ENCODE measurements at places on chromosomes 4 and X.

- DNase-seq: no peak
These were observed 403.1 kb downstream of the PDGFC start for GRCh38 chr4:156568484-156568883.

DNA sequence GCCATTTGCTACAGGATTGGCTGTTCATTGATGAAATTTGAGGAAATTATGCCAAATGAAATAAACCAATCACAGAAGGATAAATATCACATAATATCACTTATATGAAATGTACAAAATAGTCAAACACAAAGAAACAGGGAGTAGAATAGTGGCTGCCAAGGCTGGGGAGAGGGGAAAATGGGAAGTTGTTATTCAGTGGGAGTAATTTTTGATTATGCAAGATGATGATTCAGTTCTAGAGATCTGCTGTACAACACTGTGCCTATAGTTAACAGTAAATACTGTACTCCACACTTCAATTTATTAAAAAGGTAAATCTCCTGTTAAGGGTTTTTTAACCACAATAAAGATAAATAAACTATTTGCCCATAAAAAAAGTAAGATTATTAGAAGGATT is 101.1 kb downstream of the TMA16 start:
- no peak for DNase-seq

DNA sequence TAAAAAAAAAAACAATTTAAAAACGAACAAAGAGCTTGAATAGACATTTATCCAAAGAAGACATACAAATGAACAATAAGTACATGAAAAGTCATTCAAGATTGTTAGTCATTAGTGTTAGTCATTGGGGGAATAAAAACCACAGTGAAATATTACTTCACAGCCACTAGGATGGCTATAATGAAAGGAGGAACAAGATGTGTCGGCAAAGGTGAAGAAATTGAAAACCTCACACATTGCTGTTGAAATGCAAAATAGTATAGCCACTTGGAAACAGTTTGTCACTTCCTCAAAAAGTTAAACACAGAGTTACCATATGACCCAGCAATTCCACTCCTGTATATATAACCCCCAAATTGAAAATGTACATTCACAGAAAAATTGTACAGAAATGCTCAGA is 45.2 kb upstream of the SLC39A8 start:
- DNase-seq: no peak

GRCh38 chr4:34196375-34196774 is 2047.9 kb downstream of the ARAP2 start:
- no peak for DNase-seq

DNA sequence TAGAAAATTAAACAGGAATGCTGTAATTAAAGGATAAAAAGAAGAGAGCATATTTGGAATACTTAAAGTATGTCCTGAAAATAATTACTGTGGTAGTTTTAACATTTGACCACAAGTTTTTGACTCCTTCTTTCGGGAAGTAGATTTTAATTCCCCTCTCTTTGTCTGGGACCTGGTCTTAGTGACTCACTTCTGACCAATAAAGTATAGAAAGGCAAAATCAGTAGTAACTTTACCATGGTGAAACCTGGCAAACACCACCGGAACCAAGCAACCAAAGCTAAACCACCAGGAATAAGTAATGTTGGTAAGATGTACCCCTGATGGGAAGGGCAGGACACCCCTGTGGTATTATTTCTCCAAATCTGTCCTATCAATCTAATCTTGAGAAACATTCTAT is 314.8 kb downstream of the PDHA2 start:
- DNase-seq: no peak

- no peak for DNase-seq
These were observed 5.8 kb downstream of the DGAT2L6 start for GRCh38 chrX:70183091-70183490.

DNA sequence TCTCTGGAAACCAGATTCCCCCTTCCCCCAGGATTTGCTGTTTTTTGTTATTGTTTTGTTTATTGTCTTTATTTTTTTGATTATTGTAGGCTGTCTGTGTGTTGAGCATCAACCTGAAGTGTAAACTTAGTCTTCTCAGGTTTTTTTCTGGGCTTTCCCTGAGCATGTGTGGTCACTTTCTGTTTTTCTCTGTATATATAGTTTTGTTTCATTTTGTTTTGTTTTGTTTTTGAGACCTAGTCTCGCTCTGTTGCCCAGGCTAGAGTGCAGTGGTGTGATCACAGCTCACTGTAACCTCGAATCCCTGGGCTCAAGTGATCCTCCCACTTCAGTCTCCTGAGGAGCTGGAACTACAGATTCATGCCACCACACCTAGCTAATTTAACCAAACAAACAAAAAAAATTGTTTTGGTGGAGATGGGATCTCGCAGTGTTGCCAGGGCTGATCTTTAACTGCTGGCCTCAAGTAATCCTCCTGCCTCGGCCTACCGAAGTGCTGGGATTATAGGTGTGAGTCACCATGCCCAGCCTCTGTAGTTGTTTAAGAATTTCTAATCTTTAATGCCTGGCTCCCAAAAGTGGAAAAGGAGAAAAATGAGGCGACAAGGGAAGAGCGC is 9.1 kb downstream of the IL13RA1 start:
- no peak for DNase-seq

DNA sequence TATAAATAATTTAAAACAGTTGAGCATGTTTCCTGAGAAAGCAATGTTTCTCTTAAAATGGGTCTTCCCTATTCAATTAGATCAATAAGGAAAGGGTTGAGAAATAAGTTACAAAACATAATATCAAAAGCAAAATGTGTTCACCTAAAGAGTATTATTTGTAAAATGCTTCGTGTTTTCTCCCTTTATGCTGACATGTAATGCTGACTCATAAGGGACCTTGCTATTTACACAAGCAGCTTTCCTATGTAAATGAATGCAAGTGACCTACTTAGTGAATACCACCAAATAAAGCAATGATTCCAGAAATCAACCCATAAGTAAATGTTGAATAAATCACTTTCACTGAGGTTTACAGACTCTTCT is 91.5 kb downstream of the ELOVL6 start:
- DNase-seq: no peak

DNA sequence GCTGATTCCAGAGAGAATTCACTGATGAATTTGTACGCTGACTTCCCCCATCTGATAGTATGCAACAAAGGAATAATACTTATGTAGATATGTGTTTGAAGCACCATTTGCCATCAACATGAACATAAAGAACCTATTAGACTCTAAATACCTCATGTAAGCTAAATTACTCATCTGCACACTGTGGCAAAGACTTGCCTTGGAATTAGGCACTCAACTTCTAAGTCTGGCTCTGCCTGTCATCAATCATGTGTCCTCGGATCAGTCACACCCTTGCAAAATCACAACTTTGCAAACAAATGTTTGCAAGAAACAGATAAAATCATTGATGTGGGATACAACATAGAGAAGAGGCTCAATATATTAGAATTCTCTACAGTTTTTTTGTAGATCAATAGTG is 169.9 kb upstream of the LDB2 start:
- no peak for DNase-seq

DNA sequence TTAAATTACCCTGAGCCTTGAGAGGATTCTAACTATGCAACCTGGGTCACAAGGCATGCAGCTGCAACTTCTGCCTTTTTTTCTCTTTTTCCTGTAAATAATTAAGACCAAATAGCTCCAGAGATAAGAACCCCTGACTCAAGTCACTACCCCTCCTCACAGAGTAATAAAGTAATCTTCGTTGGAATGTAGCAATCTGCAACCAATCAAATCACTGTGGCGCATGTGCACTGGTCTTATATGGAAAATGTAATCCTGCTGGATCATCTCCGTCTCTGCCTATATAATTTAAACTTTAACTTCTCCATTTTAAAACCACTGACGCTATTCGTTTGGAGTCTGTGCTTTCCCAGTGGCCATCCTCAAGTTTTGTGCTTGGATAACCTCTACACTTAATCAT is 6.1 kb upstream of the EFHC2 start:
- no peak for DNase-seq

DNA sequence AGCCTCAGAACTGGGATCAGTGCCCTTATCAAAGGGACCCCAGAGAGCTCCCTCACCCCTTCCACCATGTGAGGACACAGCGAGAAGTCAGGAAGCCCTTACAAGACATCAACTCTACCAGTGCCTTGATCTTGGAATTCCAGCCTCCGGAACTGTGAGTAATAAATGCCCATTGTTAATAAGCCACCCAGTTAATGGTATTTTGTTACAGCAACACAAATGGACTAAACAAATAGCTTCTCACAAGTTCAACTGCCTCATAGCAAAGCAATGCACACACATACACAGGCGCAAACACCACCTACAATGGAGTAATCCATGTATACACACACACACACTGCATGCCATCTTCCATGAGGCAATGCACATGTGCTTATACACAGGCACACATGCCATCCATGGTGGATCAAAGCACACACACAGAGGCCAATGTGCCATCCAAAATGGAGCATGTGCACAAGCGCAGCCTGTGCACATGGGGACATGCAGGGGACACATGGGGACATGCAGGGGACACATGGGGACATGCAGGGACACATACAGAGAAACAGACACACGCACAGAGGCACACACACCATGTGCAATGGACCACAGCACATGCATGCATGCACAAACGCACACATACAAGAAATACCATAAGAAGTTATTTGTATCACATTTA is 137.6 kb upstream of the TBL1X start:
- no peak for DNase-seq

DNA sequence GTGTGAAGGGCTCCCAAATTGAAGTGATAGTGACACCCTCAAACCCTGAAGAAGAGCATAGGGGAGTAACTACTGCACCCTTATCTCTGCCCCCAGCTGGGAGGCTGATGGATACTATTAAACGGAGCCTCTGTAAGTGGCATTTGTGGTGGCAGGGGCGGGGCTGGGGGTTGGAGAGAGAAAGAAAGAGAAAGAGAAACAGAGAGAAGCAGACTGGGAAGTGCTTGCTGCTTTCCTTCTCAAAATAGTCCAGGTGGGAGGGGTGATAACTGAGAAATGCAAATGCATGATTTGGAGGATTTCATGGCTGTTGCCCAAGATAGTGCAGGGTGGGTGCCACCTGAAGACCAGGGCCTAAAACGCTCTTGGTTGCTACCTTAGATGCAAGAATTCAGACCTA is 253.5 kb upstream of the GATB start:
- DNase-seq: peak; percentile 13

- DNase-seq: no peak
These were observed 25.3 kb downstream of the STARD8 start for GRCh38 chrX:68672581-68673318.

DNA sequence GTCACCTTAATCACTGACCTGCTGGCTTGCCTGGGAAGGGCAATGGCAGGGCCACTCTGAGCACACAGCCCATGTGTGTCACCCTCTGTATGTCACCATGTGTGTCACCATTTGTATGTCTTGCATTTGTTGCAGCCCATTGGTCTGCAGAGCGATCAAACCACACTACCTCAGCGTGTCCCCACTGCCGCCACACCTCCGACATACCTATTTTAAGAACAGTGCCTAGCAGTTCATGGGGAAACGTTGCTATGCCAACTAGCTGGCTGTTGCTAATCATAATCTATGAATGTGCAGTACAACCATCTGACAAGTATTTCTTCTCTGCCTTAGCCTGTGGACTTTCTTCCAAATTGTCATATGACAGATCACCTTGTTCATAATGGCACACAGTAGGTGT is 8.0 kb upstream of the CRMP1 start:
- DNase-seq: no peak

DNA sequence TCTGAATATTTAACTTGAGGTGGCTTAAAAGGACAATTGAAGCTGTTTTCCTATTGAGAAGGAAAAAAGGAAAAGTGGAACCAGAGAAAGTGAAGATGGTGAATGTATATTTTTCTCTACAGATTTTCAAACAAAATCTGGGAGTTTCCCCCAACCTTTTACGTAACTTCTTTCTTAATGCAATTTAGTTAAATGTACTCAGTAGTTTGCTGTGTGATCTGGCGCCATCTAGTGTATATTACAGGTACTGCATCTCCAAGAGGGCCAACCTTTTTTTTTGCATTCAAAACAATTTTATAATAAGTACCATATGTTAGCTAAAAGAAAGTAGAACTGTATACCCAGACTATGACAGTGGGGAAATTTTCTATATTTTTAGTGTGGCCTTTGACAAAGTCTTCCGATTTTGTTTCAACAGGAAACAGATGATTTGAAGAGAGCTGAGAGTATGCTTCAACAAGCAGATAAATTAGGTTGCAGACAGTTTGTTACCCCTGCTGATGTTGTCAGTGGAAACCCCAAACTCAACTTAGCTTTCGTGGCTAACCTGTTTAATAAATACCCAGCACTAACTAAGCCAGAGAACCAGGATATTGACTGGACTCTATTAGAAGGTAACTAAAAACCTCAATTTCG is 82.0 kb downstream of the PLS3 start:
- DNase-seq: peak; percentile 1

GRCh38 chr4:105215609-105216313 is 69.1 kb downstream of the TET2 start:
- DNase-seq: no peak

DNA sequence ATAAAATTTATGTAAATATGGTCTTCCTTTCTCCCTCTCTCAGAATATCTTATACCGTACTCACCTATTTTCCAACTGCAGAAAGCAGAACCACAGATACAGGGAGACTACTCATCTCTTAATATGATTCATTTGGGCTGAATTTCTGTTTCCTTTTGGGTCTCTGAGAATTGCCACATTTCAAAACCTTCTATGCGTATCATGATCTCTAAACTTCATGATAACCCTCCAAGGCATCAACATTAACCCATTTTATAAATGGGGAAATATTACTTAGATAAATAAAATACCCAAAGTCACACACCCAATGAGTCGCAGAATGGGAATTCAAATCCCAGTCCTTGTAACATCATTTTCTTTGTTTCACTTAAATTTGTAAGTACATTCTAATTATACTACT is 16.6 kb upstream of the PRDM8 start:
- DNase-seq: no peak

DNA sequence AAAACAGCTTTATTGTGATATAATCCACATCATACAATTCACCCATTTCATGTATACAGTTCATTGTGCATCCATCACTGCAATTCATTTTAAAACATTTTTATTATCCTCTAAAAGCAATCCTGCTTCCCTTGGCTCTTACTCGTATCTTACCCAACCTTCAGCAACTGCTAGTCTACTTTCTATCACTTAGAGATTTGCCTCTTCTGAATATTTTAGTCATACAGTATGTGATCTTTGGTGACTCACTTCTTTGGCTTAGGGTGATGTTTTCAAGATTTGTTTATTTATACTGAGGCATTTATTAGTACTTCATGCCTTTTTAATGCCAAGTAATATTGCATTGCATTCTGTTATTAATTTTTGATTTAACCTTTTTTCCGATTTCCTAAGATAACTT is 15.0 kb upstream of the MSMO1 start:
- DNase-seq: no peak
